NCI-H1105 treated with DMSO at 0.1 percent for 48 hours (cell line): ENCODE measurements at places on chromosomes 6 and 20.

DNA sequence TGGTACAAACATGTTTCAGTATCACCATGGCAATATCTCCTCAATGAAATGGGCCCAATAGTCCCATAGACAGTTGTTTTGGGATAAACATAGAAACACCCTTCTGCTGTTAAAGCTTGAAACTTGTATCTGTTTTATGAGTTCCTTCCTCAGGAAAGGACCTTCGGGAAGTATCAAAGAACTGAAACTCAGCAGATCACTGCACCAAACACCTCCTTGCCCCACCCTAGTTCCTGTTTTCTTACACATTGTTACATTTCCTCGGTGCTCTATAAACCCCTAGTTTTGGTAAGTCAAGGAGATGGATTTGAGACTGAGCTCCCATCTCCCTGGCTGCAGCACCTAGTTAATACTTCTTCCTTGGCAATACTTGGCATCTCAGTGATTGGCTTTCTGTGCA, 73.8 kb upstream of the ECI2 start:
- DNase-seq, result no peak

DNA sequence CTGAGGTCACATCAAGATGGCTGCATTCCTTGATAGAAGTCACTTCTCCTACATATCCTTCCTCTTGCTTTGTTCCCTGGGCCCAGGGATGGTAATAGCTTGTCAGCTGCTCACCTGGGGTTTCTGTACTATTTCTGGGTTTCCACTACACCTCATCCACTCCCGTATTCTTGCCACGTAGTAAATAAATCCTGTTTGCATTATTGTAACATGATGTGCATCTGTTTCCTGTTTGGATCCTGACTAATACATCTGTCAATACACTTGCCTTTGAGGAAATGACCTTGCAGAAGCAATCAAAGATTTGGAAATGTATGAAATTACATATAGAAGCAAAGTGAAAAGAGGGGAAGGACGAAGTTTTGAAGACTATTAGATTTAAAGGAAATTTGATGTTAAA, 619.0 kb downstream of the PHF3 start:
- no peak for DNase-seq

- DNase-seq, result peak; percentile 31
Observed at GRCh38 chr6:29702519-29703103, 20.6 kb upstream of the HLA-F start.

DNA sequence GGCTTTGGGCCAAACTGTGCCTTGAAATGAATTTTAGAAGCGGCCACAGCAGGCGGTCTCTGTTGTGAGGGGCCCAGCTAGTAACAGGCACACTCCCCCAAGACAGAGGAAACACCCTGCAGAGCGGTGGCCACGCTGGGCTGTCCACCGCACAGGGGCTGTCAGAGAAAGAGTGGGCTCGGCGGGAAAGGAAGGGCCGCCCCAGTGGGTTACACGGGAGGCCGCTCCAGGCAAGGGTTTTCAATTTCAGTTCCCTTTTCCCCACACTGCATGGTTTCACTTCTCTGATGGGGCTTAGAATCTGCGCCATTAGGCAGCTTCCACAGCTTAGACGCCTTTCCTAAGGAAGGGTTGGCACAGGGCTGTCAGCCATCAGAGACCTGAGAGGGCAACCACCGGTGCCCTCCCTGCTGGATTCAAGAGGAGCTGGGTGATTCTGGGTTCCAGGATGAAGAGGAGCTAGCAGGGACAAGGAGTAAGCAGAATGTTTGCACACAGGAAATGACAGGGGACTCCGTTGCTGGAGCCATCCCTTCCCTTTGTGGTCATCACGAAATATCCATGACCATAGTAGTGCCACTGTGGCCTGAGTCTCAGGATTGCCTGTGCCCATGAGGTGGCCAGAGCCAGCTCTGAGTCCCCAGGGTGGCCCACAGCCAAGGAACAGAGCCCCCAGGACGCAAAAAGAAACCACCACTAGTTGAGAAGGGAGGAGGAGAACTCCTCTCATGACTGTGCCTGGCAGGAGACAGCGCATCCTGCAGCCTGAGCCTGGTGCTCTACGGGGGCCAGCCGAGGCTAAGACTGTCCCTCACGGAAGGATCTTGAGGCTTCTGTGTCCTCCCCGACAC, 282.7 kb downstream of the NRN1 start:
- no peak for DNase-seq
